LHCN-M2 (cell line): ENCODE measurements at places on chromosomes 7 and 10.

GRCh38 chr7:74362266-74362665, 73.1 kb downstream of the CLIP2 start:
- DNase-seq = peak; percentile 16

GRCh38 chr10:120494313-120494710, 37.3 kb downstream of the PLPP4 start:
- DNase-seq = no peak

GRCh38 chr7:134855442-134855841, 76.0 kb downstream of the CALD1 start:
- no peak for DNase-seq

GRCh38 chr7:47992446-47992845, 13.0 kb upstream of the HUS1 start:
- DNase-seq = no peak

- DNase-seq = no peak
Measured at GRCh38 chr7:96685353-96685752, 24.3 kb downstream of the SEM1 start.

GRCh38 chr10:60234551-60234950, 155.1 kb downstream of the ANK3 start:
- no peak for DNase-seq

DNA sequence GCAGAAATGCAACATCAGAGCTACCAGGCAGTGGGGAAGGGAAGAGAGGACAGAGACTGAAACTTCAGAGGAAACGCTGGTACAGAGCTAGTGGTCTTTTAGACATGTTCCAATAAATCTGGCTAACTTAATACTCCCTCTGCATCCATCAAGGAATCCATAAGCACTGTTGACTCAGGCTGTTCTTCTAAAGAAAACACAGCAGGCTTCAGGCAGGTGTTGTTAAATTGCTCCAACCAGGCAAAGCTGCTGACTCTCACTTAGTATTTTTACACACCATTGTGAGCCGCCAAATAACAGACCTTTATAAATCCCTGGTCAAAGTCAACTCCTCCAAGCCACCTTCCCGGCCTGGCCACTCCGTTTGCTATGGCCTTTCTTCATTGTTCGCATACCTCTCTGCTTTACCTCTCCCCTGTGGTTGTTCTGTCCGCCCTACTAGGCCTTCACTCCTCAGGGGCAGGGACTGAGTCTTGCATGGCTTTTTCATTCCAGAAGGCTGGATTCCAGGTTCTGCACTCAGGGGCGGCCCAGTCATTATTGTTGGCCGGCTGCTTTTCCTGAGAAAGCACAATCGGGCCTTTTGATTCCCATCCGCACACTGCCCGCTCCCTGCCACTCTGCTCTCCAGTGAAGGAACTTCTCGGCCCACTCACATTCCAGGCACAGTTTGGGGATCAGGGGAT, 18.4 kb downstream of the CREB3L2 start:
- no peak for DNase-seq

- DNase-seq = no peak
Measured at GRCh38 chr7:106501605-106502580, 159.1 kb downstream of the CCDC71L start.
